ENCODE measurements at places on chromosomes 2 and 18.

DNA sequence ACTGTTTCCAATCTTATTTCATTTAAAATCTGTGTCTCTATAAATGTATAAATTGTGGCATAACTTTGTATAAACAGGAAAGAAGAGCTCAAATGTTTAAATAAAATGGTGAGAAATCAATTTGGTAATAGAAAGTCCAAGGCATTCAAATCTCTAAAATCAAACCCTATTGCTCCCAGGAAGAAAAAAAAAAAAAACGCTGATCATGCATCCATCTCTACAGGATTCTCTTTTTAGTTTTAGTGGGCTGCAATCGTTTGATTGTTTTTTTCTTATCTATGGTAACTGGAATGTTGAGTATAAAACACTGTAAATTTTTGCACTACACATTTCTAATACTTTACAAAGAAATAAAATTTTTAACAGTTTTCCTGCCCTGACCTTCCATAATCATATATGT, 75.6 kb downstream of the NCKAP1 start:
- DNase-seq, result no peak

DNA sequence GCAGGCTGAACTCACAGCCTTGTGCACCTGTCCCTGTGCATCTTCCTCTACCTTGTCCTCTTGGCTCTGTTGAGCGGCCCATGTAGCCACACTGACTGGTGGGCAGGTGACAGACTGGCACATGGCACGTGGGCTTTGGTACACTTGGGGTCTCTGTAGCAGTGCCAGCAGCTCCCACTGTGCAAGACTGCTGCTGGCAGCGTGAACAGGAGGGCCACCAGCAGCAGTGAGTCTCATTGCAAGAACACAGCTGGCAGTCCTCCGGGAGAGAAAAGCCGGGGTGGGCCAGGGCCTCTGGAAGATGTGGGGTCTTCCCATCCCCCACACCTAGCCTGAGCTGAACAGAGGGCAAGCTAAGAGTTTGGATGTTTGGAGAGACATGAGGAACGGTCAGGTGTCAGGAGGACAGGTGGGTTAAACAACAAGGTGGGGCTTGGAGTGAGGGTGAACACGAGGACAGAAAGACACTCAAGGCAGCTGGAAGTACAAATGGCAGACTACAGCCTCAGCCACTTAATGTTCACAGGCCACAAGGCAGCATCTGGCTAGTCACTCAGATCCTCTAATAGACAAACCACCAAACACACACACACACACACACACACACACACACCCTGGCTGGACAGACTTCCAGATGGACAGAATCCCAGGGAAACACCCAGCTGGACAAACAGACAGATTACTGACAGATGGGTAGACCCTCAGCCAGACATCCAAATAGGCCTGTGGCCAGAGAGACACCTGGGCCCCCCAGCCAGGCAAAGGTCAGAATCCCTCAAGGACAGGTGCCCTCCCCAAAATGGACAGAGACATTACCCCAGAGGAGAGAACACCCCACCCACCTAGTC, 2.3 kb upstream of the PTPN18 start:
- no peak for DNase-seq

DNA sequence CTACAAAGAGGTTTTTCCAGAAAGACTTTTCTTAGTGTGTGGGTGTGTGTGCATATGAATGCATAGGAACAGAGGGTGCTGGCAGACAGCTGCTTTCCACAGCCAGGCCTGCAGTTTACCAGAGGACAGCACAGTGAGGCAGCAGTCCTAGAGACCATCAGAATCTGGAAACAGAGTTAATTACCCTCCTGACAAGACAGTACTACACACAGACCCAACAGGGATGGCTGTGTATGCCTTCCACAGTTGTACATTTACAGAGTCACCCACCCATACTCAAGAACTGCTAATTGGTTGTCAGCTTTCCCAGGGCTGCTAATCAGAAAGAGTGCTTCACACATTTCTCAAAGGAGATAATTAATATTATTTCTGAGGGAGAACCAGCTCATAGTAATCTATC, 104.7 kb downstream of the FEZ2 start:
- no peak for DNase-seq

- DNase-seq, result no peak
Observed at GRCh38 chr2:162748566-162749215, 89.9 kb downstream of the KCNH7 start.

- DNase-seq, result no peak
Observed at GRCh38 chr18:23259701-23260681, 124.7 kb downstream of the CABLES1 start.

DNA sequence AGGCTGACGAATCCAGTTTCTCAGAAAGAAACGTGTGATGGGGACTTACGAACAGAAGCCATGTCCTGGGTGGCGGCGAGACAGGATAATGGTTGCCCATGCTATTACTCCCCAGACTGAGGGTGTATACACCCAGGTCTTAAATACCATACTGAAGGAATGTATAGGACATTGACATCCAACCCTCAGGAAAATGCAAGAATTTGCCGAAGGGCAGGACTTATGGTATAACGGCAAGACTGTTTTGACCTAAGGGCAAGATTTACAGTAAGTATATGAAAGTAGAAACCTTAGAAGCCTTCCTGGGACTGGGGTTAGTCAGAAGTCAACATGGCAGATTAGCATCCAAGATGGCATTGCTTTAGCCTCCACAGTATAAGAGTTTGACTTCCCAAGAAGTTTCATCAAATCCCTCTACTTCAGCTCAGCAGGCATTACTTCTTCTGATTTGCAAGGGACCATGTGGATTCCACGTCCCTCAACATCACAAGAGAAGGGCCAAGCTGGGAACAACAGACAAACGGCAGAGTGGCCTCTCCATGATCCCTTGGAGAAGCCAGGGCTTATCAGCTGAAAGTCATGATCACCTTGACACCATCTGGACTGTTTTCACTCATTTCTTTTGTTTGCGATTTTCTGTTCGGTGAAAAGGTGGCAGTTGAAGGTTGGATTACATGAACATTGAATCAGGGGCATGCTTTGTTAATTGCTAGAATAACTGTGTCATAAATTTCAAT, 21.1 kb downstream of the ST3GAL5 start:
- DNase-seq, result no peak

DNA sequence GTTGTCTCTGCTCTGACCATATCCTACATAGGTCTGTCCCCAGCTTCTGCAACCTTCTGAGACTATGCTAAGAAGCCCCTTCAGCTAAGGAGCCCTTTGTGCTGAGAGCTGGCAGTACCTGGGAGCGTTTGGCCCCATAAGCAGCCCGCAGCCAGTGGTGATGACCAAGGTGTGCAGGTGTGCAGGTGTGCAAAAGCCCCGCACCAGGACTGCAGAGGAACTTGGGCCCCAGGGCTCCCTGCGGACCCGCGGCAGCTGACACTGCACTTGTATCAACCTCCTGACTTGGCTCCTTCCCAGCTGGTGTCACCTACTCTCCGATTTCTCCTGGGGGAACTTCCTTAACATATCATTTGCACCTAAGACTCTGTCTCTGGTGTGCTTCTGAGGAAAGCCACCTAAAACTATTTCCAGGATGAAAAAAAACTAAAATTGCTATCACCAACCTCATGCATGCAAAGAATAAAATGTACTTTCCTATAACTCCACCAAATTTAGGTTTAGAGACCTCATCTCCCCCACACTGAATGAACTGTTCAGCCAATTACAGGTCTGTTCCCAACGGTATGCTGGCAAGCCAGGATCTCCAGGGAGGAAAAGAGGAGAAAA, 16.1 kb upstream of the GNAL start:
- no peak for DNase-seq

DNA sequence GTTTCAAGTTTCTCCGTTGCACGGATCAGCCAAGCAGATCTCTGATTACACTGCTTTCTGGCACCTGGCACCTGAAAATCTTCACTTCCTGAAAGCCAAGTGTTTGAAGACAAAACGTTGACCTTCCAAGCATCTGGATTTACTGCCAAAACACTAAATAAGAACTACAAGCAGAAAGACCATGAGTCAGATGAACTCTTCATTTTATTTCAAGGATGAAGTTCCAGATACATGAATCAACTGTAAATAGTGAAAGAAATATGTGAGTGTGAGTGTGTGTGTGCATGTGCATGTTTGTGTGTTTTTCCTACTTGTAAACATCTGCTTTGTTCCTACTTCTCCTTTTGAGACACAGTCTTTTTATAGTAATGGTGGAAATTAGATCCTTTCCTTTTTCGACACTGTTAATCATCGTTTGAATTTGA, 60.0 kb upstream of the DTNA start:
- DNase-seq, result no peak

DNA sequence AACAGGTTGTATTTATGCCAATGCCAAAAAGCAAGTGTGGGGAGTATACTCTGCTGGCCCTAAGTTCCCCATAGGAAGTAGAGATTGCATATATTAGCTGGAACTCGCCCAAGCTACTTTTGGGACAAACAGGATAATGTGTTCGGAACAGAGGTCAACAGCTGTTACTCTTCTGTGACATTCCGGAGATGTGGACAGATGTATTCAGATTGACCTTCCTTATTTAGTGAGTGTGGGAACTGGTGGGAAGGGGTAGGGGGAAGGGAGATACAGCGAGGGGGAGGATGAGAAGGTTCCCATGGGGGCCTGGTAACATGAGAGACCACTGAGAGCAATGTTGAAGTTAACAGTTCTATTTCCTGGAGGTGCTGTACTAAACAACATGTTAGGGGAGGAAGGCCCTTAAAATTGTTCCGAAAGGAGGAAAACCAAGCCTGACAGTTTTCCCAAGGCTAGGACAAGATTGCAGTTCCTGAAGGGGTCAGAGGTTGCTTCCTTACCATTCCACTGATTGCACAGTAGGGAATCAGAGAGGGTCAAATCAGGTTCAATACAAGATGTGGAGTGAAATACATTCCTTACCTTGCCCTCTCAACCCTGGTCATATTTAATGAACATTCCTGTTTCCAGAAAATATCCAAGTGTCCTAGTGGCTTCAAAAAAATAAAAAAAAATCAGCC, 14.3 kb upstream of the CD28 start:
- DNase-seq, result no peak

DNA sequence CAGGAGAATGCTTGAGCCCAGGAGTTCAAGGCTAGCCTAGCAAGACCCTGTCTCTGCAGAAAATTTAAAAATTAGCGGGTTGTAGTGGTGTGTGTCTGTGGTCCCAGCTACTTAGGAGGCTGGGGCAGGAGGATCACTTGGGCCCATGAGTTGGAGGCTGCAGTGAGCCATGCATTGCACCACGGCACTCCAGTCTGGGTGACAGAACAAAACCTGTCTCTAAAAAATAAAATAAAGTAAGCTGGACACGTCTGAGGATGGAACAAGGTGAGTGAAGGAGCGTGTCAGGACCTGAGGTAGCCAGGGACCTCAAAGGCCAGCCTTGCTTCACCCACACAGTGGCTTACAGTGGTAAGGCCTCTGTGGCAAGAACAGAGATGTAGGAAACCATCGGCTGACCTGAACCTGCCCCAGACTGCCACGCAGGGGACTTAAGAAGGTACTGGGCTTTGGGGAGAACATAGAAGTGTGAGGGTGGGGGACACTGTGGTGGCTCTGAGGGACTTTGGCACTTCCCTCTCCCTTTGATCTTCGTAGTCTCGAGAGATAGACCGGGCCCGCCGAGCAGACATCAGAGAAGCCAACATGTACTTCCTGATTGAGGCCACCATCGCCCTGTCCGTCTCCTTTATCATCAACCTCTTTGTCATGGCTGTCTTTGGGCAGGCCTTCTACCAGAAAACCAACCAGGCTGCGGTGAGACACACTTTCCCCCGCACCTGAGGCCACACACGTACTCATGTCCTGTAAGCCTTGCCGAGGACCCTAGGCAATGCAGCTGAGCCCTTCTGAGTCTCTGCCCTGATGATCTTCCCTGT, 7.5 kb downstream of the SLC11A1 start:
- no peak for DNase-seq

DNA sequence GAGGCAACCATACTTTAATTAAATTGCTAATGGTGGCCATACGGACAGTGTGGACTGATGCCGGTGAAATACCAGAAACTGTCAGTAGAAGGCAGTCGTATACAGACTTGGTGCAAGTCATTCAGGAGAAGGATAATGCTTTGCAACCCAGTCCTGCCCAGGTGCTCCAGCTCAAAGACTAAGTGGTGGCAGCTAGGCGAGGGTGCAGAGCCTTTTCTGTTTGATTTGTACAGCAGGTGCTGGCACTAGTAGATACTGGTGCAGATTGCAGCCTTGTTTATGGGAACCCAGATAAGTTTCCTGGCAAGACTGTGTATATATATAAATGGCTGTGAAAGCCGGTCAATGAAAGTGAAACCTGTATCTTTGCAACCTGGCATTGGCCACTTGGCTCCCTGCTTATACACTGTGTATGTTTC, 208.3 kb upstream of the SYT4 start:
- no peak for DNase-seq

GRCh38 chr18:31364190-31364589, 12.4 kb upstream of the DSG4 start:
- no peak for DNase-seq

GRCh38 chr2:45173513-45173912, 164.3 kb upstream of the SIX2 start:
- DNase-seq, result no peak

DNA sequence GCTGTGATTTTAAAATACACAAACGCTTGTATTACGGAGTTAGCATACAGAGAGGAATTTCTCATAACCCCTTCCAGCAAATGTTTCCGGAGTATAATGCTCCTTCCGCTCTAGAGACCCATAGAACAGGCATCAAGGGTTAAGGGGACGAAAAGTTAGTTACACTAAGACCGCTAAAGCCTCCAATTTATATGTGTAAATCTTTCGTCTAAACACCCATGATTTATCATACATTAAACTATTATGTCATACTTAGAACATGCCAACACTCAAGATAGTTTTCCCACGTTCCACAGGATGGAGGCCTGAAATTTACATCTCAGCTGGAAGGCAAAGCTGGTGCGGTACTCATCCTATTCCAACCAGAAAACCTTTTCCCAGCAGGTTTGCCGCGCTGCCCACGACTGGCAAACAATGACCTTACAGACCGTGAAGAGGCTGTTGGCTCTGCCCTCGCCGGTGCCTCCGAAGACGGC, 650 bp downstream of the ORMDL1 start:
- DNase-seq, result no peak

DNA sequence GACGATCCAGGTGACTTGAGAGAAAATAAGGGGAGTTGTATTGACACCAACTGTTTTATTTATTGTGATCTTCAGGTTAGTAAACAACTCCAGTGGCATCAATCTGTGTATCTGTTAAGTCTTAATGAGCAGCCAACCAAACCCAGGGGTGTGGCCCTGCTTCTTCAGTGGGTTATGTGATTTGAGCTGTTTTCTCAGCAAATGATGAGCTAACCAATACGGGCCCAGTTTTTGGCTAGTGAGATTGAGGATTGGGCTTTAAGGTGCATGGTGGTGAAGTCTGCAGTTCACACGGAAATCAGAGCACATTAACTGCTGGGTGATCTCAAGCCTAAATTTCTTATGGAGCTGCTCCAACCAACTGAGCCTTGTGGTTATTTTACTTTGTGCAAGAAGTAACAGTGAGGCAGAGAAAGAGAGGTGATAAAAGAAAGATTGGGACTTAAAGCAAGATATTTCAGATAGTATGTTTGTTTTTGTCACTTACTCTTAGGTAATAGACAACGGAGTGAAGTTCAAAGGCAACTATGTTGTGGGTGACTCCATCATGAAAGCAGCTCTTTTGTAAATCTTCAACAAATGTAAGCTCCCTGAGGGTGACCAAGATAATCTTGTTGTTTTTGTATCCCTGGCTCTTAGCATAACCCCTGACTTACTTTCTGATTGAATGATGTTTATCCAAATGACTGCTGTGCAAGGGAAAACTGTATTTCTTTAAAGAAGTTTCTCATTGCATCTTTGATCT, 2.4 kb downstream of the MTCL1 start:
- no peak for DNase-seq

- peak; percentile 76 for DNase-seq
Observed at GRCh38 chr2:46942143-46942526, 26.5 kb upstream of the MCFD2 start.

GRCh38 chr2:31333527-31334183, 80.9 kb downstream of the XDH start:
- peak; percentile 66 for DNase-seq

- DNase-seq, result no peak
Observed at GRCh38 chr2:215812966-215813365, 200.4 kb downstream of the MREG start.

All from activated T-helper 1 cell treated with anti-CD3 and anti-CD28 coated beads, Interleukin-12 subunit alpha, Interleukin-12 subunit beta, Interleukin-2, Interleukin-4 antibody, amounts not matched to agents 30 ng/mL and 10 ng/mL and 1 ng/mL, durations not matched to agents 14 hours and 24 hours and 36 hours (primary cell).